ENCODE measurements at places on chromosomes 16 and 17.

GRCh38 chr17:1055751-1056645, 59.1 kb downstream of the TIMM22 start:
- peak; percentile 73 for DNase-seq

DNA sequence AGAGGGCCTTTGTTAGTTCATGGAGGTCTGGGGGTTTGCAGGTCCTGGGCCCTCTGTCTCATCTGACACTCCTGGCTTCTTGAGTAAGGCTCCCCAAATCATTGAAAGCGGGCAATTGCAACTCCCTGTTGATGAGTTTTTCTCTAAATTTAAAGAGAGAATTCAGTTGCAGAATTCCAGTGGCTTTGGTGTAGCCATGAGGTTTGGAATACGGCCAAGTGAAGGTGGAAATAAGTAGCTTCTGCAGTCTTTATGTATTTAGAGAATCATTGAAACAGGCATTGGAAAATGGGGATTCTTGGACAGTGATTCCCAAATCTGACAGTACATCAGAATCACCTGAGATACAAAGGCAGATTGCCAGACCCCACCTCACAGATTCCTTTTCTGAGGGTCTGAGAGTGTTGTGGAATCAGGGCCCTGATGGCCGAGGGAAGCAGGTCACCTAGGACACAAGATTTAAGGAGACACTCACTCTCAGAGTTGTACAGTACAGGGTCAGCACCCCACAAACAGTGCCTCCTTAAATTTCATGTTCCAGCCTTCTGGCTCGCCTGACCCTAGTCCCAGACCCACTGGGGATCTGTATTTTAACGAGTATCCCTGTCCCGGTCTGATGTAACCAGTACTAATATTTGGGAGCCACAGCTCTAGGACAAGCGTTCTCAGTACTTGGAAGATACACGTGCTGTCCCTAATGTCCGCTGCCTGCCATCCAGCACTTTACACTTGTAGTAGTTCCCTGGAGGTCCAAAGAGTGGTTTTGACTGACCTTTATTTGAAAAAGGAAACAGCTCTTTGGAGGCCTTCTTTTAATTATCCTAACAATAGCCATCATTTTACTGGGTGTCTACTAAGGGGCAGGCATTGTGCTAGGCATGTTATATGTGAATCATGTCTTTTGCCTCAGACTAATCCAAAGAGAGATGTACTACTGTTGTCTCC, 37.8 kb downstream of the YPEL2 start:
- no peak for DNase-seq

- peak; percentile 73 for DNase-seq
These were observed 9.5 kb downstream of the TBX21 start for GRCh38 chr17:47742319-47743181.

- DNase-seq: peak; percentile 78
These were observed 596 bp downstream of the MSL1 start for GRCh38 chr17:40122136-40122998.

- no peak for DNase-seq
These were observed 39.7 kb downstream of the USP10 start for GRCh38 chr16:84739349-84740124.

GRCh38 chr17:50165867-50166517, at the start of gene SGCA:
Gene SGCA (plus strand): TSS chr17:50166005. CDS start chr17:50166041, 36 bp downstream.
- no peak for DNase-seq

GRCh38 chr16:57740423-57741071, 5.0 kb downstream of the KATNB1 start:
- DNase-seq: no peak

DNA sequence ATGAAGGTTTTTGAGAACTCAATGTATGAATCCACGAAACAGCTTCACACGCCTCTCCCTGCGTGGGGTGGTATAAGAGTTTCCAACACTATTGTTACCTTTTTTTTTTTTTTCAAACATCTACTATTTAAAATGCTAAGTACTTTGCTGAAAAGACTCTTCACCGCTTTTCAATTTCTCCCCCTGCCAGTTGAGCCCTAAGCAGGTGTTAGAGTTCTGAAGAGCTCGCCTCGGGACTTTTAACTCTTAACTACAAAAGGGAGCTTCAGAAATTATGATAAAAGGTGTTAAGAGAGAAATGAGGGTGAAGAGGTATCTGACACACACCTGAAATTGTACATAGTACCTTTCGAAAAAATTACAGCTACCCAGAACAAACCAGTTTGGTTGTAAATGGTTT, 20.9 kb upstream of the PSMD7 start:
- no peak for DNase-seq

DNA sequence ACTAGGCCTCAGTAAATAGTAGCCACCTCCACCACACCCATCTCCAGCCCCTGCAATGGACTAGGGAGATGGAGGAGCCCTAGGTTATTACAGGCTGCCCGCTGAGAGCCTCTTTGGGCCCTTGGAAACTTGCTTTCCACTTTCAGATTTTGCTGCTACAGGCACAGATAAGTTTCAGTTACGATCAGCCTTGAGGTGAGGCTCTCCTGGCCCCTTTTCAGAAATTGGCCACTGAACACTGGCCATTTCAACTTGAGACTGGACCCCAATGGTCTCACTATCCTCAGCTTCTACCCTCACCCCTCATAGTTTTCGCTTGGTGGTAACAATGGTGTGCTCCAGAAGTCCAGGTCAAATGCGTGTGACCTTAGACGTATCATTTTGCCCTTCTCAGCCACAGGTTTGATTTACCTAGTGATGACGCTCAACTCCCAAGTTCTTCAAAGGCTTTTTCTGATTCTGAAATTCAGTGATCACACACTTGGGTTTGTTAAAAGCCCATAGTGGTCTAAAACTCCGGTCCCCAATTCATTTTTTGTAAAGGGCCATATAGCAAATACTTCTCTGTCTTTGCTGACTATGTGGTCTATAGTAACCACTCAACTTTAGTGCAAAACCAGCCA, 1.0 kb downstream of the PMM2 start:
- no peak for DNase-seq

- DNase-seq: no peak
These were observed 111.2 kb downstream of the CCT6B start for GRCh38 chr17:34850023-34850422.
